ENCODE measurements at places on chromosomes 1 and 21. TPM values are rescaled to one million over a fixed set of nuclear protein-coding genes. Genes with fewer than 3 reads are reported as not detected.
A peak's percentile ranks its signal among the peaks of the same experiment; 100 is the strongest.

Gene HLX
- total RNA-seq, result 6.6 TPM

Gene HUNK
- 0.42 TPM for total RNA-seq

GRCh38 chr1:53025034-53025768 is 36.8 kb upstream of the PODN start:
- peak; percentile 39 for DNase-seq

Gene WDR64
- total RNA-seq, result 0.70 TPM

GRCh38 chr1:6594977-6595740 is 7.5 kb downstream of the KLHL21 start:
- no peak for DNase-seq

DNA sequence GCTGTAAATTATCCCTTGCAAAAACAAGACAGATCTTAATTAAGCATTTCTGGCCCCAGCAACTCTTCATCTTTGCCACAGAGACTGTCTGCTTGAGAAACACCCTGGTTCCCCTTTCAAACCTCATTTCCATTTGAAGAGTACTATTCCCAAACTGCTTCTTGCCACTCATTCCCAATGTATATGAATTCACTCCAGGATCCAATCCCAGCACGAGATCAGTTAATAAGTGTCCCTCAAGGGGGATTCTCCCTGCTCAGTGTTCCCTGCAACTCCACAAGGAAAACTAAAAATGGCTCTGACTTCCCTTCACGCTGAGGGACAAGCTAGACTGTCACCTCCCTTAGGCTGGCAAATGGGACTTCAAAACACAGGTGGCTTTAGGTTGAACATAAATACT is 173.2 kb downstream of the SIPA1L2 start:
- no peak for DNase-seq

- no peak for DNase-seq
Measured at GRCh38 chr1:232863544-232864275, 58.5 kb downstream of the MAP10 start.

DNA sequence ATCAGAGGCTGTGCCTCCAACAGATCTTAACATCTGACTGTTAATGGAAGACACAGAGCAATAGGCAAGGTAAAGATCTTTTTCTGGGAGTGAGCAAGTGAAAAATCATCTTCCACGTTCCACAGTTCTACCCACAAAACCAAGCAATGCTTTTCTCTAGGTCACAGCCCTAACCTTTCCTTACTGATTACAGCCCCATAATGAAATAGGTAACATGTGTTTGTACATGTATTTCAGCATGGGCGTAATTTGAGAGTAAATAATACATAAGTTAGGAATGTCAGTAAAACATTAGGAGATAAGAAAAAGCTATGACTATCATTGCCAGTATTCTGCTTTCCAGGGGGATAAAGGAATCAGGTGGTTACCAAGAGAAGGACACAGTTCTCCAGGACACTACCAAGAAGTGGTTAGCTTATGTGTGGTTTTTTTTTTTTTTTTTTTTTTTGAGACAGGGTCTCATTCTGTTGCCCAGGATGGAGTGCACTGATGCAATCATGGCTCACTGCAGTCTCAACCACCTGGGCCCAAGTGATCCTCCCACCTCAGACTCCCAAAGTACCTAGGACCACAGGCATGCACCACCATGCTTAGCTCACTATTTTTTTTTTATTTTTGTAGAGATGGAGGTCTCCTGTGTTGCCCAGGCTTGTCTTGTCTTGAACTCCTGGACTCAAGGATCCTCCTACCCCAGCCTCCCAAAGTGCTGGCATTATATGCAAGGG is 72.0 kb downstream of the DAP3 start:
- DNase-seq, result no peak

Gene OR2T33
- total RNA-seq, result 0.37 TPM

- no peak for DNase-seq
Measured at GRCh38 chr1:44884746-44885145, 41.7 kb upstream of the PTCH2 start.

GRCh38 chr1:43005460-43006361 is 47.0 kb upstream of the SLC2A1 start:
- no peak for DNase-seq

- no peak for DNase-seq
Measured at GRCh38 chr1:154694995-154695394, 87.0 kb upstream of the ADAR start.

DNA sequence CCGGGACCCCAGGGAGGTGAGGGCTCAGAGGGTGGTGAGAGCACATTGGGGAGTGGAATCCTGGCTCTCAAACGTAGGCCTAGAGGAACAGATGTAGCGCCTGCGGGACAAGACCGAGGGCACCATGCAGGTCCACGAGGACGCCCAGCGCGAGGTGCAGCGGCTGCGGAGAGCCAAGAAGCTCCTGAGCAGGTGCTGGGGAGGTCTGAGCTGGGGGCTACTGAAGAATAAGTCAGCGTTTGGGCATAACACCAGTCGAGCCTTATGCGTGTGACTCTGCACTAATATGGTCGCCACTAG is 2.6 kb upstream of the NBPF3 start:
- DNase-seq, result no peak

Gene KCNC4
- 1.0 TPM for total RNA-seq

GRCh38 chr1:203368624-203369451 is 17.9 kb upstream of the FMOD start:
- DNase-seq, result no peak

DNA sequence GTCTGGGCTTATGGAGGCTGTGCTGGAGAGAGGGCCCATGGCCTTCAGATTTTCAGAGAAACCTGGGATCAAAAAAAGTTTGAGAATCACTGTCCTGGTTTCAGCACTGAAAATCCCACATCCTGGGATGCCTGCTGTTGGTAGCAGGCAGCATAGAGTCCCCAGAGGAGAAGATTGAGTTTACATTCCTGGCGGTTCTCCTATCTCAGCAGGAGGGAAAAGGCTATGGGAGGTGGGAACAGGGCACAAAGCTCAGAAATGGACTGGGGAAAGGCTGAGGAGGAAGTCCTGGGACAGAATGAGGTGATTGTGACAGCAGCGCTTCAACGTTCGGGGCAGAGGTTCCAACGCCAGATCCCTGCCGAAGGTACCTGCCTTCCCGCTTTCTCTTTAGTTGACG is 103.4 kb downstream of the ETS2 start:
- no peak for DNase-seq

Gene KCNA2
- 0.08 TPM for total RNA-seq

Gene CRNN
- total RNA-seq, result not detected

DNA sequence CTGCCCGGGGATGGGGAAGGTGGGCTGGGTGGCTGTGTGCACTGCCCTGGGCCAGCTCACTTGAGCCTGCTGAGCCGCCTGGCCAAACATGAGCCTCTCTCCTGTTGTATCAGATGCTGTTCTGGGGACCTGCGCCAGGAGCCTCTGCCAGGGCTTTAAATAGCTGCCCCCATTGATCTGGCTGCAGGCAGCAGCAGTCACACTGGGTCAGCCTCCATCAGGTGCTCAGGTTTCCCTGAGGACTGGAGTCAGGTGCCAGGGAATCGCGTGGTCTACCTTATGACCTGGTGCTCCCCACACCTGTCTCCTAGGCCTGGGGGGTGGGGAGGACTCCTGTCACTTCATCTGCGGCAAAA is 700 bp upstream of the CCDC28B start:
- no peak for DNase-seq

Gene FCRL2
- 0.23 TPM for total RNA-seq

DNA sequence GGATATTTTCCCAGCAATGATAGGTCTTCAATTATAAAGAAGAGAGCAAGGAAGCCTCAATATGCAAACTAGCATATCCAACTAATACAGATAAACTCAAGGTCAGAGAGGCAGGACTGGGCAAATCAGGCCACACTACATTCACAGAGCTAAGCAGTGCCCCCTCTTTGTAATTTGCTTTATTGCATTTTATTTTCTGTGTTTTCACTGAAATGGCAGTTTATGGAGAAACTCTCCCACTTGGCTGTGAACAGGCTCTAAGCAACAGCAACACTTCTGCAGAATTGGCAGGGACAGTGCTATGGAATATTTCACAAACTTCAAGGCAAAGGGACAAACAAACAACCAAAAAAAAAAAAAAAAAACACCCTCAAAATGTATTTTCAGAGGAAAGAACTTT is 93.4 kb upstream of the SOD1 start:
- DNase-seq, result no peak

Gene KISS1
- total RNA-seq, result 0.50 TPM

DNA sequence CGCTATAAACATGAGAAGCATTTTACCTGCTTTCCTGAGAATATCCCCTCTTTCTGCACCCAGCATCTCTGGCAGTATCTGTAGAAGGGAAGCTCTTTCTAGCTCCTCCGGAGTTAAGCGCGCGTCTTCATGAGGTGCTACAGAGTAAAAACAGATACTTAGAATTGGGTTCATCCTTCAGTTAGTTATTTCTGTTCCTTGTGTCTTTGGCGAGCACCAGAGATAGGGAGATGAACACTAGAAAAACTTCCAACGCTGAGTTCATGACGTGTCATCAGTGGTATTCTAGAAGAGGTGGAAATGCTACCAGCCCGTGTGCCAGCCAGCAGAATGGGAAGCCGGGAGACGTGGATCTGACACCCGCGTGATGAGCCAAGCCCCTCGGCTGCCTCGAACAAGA is 2.1 kb downstream of the UTS2 start:
- DNase-seq, result no peak

- DNase-seq, result no peak
Measured at GRCh38 chr1:177811429-177811828, 158.4 kb downstream of the SEC16B start.

DNA sequence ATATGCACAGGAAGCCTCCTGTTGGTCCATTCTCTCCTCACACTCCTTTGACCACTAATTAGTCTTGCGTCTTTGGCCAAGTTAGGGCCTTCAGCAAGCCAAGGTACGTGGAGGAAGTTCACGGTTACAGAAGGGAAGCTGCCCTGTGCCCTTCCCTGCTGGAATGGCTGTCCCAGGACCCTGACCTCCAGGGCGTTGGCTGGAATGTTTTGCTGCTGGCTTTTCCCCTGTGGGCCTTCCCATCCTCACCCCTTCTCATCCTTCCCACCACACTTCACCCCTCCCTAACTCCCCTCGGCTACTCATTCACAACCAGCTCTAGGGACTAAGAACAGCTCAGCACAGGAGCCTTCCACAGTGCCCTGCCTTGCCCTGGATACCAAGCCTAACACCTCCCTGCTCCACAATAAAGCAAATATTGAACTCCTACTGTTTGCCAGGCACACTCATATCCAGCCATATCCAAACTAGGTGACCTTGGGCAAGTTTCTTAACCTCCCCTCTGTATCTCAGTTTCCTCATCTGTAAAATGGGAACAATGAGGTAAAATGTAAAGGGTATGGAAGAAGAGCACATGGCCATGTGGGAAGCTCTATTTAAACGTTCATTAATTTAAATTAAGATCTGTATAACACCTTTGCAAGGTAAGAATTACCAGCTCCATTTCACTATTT is 8.8 kb upstream of the CDCP2 start:
- DNase-seq, result no peak

- no peak for DNase-seq
Measured at GRCh38 chr1:32901823-32902534, 790 bp upstream of the TMEM54 start.

- no peak for DNase-seq
Measured at GRCh38 chr1:248750496-248750895, 5.1 kb downstream of the LYPD8 start.
